ENCODE measurements at places on chromosomes 6 and 20.

GRCh38 chr6:148471624-148472159 lies 129.1 kb downstream of the SASH1 start:
- no peak for DNase-seq

- DNase-seq: no peak
These were observed 29.4 kb downstream of the MRPL14 start for GRCh38 chr6:44097782-44098317.

DNA sequence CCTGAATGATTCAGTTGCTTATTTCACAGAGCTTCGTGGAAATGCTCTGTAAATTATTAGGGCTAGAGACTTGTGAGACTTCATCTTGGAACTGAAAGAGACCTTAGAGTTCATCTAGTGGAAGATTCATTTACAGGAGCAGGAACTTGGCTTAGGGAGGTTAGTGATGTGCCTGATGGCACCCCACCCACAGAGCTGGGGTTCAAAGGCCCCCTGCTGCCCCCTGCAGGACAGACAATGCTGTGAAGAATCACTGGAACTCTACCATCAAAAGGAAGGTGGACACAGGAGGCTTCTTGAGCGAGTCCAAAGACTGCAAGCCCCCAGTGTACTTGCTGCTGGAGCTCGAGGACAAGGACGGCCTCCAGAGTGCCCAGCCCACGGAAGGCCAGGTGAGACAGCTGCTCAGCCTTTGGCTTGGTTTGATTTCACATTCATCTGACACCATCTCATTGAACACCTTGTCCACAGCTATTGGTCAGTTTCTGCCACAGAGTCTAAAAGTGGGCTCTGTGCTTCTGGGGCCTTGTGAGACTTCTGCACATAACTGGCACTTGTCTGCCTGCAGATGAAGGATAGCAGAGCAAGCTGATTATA lies 25.1 kb downstream of the MYBL2 start:
- peak; percentile 38 for DNase-seq

GRCh38 chr20:58763076-58763475 lies 70.5 kb downstream of the NPEPL1 start:
- DNase-seq: no peak

GRCh38 chr6:88953550-88954386 lies 9.7 kb downstream of the RNGTT start:
- DNase-seq: no peak

- no peak for DNase-seq
These were observed 185.5 kb downstream of the CDH4 start for GRCh38 chr20:61437280-61438206.

GRCh38 chr6:109488001-109488400 lies 5.0 kb upstream of the ZBTB24 start:
- DNase-seq: no peak

GRCh38 chr6:128495536-128496333 lies 24.7 kb downstream of the PTPRK start:
- no peak for DNase-seq

DNA sequence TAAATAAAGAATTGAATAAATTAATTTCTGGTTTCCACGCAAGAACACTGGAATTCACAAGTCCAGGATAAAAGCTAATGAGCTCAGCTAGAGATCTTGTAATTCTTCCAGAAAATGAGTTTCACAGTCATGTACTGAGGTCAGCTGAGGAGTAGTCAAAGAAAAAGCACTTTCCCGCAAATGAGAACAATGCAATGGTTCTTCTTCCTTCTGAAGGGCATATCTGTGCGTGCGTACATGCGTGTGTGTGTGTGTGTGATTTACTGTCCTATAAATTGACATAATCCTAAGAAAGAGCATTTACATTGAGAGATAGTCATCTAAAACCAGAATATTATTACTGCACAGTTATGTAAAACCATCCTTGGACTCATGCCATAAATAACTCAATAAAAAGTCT lies 968.9 kb upstream of the EYS start:
- no peak for DNase-seq

DNA sequence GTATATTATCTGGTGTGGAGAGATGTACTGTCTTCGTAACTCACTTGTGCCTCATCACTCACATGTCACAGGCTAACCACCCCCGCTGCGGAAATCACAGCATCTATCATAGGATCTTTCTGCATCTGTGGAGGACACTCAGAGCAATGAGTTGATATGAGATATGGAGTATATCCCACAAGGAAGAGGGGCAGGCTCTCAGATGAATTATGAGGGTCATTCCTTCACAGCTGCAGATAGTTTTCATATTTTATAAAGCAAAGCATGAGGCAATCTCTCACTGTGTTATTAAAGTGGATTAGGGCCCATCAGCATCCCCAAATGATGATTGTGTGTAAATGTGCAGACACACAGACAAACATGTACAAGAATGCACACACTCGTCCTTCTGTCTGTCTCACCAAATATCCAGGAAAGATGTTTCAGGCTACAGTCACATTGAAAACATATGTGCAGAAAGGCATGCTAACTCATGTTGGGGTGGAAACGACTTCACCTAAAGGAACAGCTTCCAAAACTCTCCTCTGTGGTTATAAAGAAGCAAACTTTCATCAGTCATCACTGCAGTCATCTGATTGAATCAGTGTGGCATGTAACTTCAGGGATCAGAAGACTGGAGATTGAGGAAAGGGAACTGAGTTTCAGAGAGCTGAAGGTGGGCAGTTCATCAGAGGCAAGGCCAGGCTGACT lies 164.7 kb downstream of the FOXC1 start:
- DNase-seq: no peak

DNA sequence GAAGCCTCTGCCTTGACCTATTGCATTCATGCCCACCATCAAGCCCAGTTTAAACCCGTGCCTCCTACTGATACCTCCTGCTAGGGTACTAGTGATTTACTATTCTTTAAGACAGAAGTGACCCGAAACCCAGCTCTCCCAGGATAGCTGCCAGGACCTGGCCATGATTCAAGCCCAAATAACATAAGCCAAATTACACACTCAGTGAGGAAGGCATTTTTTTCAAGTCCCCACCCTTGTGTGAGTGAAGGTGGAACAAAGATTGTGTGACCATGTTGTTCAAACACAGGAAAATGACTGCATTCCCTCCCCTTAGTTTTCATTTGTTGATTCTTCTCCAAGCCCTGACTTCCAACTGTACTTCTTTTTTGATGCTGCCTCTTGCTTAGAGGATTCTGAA lies 3.7 kb upstream of the KAT14 start:
- DNase-seq: no peak

- no peak for DNase-seq
These were observed 55.3 kb downstream of the CTCFL start for GRCh38 chr20:57469418-57470211.

- no peak for DNase-seq
These were observed 14.9 kb downstream of the CCDC167 start for GRCh38 chr6:37484786-37485170.

GRCh38 chr6:27176523-27177484 lies 70.7 kb upstream of the PRSS16 start:
- DNase-seq: peak; percentile 70
